ENCODE measurements at places on chromosomes 4 and X.
A peak's percentile ranks its signal among the peaks of the same experiment; 100 is the strongest.

DNA sequence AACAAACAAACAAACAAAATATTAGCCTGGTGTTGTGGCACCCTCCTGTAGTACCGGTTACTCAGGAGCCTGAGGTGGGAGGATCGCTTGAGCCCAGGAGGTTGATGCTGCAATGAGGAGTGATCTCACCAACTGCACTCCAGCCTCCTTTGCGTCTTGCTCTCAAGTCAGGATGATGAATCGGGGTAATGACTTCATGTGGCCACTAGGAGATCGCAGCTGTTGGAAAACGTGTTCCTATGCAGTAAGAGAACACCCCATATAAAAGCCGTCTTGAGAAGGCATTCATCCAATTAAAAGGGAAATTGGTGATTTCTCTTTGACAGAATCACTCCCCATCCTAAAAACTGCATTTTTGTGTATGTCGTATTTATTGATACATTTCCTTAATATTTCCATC lies 6.9 kb downstream of the CCNB3 start:
- DNase-seq, result no peak

GRCh38 chrX:55624403-55624802 lies 1.2 kb downstream of the FOXR2 start:
- DNase-seq, result no peak

DNA sequence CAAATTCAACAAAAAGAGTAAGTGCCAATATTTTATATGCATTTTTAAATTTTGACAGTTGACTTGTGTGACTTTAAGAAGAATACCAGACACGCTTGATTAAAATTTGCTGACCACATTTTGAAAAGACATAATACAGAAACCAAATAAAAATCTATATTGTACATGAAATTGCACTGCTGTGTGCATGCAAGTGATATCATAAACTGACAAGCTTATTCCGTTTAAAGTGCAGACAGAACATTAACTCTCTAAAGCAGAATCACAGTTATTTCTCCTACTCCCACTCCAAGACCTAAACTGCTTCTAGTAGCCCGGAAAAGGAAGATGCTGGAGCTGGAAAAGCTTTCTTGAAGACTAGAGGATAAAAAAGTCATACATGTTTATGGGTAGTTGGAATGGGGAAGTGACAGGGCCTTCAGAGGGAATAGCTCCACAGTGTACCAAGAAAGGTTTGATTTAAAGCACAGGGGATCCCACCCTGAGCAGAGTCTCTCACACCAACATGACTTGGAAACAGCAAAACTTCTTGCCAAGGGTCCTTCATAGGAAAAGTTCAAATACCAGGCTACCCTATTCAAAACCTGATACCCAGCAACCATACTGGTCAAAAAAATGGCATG lies 34.1 kb upstream of the NAF1 start:
- no peak for DNase-seq

DNA sequence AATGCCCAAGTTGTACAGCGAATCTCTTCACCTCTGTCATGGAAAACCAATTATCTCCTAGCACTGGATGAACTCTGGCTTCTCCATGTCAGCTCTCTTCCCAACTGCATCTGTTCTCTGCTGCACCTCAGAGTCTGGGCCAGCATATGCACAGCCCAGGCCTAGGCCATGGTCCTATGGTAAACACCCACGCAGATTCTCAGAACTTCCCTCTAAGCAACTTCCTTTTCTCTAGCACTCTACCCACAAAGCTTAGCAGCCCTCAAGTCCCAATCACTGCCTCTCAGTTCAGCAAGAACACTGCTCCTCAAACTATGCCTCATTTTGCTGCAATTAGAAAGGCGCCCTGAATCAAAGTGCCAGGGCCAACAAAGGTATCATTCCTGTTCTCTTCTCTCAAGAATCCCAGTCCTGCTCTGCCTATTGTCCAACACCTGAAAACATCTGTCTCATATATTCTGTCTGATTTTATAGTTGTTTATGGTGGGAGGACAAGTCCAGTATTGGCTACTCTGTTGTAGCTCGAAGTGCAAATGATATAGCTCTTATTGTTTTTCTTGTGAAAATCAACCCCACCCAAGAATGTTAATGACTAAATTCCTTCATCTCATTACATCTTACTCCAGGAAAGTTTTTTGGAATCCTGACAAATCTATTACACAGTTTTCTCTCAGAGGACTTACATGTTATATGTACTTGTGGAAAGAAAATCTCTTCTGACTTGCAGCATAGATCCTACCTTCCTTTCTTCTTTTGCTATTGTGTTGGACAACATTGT lies 85.4 kb downstream of the DCHS2 start:
- no peak for DNase-seq

DNA sequence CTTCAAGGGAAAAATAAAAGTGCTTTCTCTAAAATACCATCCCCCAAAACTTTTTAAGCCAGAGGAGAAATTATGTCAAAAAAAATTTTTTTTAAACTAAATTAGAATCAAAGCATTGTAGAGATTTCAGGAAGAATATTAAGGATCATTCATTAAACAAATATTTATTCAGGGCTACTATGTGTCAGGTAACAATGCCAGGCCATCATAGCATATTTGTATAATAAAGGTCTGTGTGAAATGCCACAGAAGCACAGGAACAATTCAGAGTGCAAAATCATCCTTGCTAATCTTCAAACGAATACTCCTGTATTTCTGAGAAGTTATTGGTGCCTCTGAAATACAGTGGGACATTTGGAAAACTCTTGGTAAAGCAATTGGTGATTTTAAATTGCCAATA lies 2.0 kb downstream of the CCDC160 start:
- no peak for DNase-seq

DNA sequence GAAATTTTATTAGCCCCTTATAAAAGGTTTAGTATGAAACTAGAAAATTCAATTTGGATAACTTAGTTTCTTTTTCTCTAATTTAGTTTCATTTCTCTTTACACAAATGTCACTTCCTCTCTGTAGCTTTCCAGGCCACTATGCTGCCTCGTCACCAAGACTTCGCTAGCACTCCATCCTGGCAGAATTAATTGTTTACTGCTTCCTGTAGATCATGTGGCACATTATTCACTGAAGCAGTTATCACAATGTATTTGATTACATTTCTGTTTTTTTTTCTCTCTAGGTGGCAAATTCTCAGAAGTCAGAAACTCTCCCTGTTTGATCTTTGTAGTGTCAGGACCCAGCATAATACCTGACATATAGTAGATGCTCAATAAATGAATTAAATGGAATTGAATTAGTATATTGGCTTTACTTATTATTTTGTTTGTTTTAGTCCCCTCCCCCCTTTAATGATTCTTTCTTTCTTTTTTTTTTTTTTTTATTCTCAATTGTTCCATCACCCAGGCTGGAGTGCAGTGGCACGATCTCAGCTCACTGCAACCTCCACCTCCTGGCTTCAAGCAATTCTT lies 9.3 kb upstream of the SAT1 start:
- DNase-seq, result no peak

GRCh38 chr4:152943672-152944071 lies 7.5 kb downstream of the FHDC1 start:
- DNase-seq, result peak; percentile 24

GRCh38 chr4:39961311-39961877 lies 16.3 kb downstream of the PDS5A start:
- DNase-seq, result no peak

DNA sequence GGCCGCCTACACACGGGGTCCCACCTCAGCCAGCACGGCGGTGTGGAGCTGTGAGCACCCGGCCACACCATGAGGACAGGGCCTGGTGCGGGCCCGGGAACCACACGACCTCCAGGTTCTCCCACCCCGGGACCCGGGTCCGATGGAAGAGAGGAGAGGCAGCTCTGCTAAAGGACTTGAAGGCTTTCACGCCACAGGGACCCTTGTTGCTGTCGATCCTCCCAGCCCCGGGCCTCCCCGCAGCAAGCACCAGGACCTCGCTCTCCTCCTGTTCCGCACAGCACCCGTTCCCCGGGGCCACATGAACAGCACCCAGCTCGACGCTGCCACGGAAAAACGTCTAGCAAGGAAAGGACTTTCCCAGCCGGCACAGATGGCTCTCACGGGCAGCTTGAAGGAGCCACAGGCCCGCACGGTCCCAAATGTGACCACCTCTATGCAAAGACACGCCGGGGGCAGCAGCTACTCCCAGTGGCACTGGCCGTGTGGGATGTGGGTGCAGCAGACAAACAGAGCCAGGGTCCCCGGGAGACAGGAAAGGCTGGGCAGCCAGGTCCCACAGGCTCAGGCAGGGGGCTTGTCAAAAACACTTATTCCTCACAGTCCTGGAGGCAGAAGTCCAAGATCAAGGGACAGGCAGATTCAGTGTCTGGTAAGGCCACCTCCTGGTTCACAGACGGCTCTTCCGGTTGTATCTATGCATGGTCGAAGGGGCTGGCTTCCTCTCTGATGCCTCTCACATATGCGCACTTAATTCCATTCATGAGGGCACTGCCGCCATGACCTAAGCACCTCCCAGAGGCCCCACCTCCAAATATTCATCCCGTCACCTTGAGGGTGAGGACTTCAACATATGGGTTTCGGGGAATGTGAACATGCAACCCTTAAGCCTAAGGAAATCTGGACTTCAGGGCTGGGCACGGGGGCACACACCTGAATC lies 24.7 kb downstream of the FAM53A start:
- DNase-seq, result no peak

GRCh38 chr4:2290488-2290887 lies 28.6 kb upstream of the MXD4 start:
- DNase-seq, result no peak

DNA sequence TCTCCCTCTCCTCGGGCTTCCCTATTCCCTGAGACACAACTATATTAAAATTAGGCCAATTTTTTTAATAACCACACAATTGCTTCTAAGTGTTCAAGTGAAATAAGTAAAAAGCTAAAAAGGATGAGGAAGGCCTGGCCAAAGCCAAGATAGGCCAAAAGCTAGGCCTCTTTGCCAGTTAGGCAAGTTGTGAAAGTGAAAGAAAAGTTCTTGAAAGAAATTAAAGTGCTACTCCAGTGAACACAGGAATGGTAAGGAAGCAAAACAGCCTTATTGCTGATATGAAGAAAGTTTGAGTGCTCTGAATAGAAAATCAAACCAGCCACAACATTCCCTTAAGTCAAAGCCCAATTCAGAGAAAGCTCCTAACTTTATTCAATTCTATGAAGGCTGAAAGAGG lies 114.2 kb upstream of the FAT4 start:
- no peak for DNase-seq

DNA sequence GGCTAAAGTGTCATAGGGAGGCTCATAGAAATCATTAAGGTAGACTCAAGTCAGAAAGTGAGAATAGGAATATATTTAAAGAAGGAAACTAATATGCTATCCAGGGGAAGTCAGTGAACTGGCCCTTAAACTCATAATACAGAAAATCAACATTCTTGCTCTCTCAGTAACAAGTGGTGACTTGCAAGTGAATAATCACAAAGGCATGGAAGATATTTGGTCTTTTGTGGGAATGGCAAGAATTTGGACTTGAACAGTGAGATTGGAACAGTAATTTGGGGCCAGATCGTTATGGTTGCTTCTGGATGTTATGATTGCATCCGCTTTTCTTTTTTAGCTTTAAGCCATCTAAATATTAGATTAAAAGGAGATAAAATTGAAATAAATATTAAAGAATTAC lies 103.8 kb downstream of the TBC1D19 start:
- DNase-seq, result no peak

- DNase-seq, result no peak
These were observed 20.5 kb downstream of the GAB3 start for GRCh38 chrX:154730253-154730891.

- DNase-seq, result no peak
These were observed 477 bp downstream of the FGF5 start for GRCh38 chr4:80266902-80267380.

GRCh38 chrX:10930151-10930550 lies 181.0 kb upstream of the HCCS start:
- DNase-seq, result no peak

DNA sequence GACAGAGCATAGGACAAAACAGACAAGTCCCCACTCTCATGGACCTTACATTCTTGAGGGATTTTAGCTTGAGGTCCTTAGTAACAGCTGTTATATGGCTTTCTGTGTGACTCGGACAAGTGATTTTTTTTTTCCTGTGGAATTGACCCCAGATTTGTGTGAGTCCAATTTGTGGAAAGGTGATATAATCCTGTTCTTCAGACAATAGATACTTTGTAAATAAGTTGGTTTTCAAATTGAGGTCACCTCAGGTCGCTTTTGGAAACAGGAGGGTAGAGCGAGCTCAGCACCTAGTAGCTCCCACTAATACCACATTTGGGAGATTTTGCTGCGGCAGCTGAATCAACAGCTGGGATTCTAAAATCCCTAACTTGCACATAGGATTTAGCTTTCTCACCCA lies 1008.8 kb downstream of the ADGRL3 start:
- DNase-seq, result no peak

Measured in gastrocnemius medialis (tissue), 4 donors.